Astrocyte of the cerebellum (primary cell): ENCODE measurements at places on chromosomes 4 and X.

DNA sequence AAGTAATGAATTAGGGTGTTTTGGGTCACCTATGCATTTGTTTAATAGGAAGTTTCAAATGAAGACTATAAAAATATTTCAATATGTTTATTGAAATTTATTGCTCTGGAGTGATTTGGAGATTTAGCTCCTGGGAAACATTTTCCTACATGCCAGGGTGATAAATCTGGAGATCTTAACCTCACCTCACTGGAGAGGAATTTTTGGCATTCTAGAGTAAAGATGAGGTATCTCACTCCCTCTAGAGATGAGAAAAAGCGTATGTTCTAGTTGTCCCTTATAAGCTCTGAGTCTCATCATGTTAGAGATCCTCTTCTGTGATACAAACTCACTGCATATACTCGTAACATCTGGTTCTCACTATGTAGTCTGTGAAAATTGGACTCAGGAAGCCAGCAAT lies 219.0 kb downstream of the KLHL4 start:
- DNase-seq: no peak

DNA sequence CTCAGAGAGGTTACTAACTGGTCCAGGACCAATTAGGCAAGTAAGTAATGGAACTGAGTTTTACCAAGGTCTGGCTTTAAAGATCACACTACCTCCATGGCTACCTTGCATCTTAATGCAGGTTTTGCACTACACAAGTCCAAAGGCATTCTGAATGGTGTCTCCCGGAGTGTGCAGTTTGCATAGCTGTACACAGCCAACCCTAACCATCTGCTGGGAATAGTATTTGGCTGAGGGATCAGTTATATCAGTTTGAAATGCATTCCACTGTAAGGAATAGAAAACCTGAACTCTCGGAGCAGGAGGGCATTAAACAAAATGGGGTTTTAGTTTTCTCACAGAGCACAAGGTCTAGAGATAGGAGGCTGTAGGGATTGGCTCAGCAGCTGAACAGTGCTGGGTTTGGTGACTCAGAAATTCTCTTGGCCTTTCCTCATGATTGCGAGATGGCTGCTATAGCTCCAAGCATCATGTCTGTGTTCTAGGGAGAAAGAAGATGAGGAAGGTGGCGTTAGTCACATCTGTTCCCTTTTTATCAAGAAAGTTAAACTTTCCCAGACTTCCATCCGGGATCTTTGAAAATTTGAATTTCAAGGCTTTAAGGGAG lies 177.1 kb downstream of the NHS start:
- no peak for DNase-seq

DNA sequence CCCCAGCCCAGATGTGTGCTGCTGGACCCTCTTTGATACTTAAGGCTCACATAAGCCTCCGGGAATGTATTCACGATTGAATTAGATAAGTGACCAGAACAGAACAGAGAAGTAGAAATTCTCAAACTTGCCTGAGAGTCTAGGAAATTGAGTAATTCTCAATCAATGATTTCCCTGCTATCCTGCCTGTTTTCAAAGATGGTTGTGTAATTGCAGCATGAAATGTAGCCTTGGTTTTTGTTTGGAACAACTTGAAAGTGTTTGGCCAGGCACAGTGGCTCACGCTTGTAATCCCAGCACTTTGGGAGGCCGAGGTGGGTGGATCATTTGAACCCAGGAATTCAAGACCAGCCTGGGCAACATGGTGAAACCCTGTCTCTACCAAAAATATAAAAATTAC lies 41.2 kb downstream of the TNIP2 start:
- DNase-seq: no peak

GRCh38 chrX:75086731-75087195 lies 69.3 kb downstream of the ABCB7 start:
- no peak for DNase-seq

DNA sequence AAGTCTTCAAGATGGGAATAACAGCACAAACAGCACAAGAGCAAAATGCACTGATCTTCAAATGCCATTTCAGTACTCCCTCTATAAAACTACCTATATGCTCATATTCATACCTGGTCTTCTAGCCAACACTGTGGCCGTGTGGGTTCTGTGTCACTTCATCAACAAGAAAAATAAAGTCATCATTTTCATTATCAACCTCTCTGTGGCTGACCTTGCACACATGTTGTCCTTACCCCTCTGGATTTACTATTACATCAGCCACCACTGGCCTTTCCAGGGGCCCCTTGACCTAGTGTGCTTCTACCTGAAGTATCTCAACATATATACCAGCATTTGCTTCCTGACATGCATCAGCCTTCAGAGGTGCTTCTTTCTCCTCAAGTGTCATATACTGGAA lies 59.6 kb upstream of the GPR174 start:
- no peak for DNase-seq

GRCh38 chrX:132231587-132231986 lies 12.3 kb upstream of the RAP2C start:
- no peak for DNase-seq

GRCh38 chr4:957581-958313 lies 15.6 kb downstream of the DGKQ start:
- DNase-seq: no peak

- DNase-seq: no peak
Observed at GRCh38 chr4:45062935-45063545, 336.7 kb upstream of the GNPDA2 start.

DNA sequence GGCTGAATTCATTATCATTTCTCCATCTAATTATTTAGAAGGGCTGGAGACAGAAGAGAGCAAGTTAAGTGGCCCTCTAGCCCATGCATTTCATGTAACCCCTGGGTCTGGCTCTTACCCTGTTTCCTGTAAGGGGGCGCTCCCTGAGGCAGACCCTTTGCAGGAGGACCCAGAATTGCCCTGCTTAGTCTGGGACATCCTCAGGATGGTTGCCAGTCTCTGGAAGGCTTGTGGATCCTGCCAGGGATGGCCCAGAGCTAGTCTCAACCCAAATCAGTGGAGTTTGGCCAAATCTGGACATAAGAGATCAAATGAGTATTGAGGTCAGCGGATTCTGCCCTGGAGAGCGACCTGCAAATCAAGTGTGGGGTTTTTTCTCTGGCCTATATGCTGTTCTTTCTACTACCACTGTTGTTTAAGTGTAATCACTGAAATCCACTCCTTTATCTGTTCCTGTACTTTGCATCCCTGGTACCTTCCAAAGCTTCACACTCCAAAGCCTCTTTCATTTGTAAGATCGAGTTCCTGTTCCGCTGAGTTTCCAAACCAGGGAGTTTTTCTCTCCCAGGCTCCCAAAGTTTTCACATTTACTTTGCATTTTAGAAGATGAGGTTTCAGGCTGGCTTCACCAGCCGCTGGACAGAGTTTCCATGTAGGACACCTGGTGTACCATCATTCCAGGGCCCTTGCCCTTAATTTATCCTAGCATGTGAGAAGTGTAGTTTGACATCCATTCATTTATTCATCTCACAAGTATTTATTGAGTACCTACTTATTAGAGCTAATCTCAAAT lies 6.3 kb downstream of the KLF3 start:
- no peak for DNase-seq

- DNase-seq: no peak
Observed at GRCh38 chr4:77601614-77602187, 3.9 kb upstream of the CXCL13 start.

DNA sequence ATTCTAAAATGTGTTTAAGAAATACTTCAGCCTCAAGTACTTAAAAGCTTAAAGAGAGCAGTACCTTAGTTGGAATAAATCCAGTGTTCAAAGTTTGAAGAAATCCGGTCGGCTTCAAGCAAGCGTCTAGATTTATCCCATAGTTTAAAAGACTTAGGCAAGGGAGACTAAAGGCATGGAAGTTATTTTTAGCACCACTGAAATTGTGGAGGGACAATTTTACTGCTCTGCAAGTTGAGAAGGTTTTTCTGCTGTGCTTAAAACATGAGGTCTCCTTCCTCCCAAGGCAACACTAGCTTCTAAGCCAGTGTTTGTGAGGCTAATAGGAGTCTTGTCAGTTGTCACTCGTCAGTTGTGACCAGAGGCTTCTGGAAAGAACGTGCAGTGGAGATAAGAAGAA lies 183.5 kb downstream of the MSL3 start:
- DNase-seq: no peak

GRCh38 chrX:125094901-125095300 lies 224.8 kb upstream of the TEX13C start:
- DNase-seq: no peak

DNA sequence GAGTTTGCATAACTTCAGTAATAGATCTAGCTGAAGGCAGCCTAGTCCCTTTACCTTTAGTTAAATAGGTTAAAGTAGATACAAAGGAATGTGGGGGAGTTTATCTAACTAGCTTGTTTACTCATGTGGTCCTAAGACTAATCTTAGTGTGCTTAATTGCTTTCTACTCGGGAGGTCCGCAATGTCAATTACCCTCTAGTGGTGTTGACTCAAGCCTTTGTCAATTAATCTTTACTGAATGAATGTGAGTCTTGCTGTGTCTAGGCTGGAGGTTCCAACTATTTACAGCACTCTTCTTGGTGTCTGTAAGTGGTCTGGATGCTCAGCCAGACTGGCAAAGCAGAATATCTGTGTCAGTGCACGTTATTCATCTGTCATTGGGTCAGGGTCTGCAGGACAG lies 17.9 kb upstream of the YTHDC1 start:
- DNase-seq: no peak

DNA sequence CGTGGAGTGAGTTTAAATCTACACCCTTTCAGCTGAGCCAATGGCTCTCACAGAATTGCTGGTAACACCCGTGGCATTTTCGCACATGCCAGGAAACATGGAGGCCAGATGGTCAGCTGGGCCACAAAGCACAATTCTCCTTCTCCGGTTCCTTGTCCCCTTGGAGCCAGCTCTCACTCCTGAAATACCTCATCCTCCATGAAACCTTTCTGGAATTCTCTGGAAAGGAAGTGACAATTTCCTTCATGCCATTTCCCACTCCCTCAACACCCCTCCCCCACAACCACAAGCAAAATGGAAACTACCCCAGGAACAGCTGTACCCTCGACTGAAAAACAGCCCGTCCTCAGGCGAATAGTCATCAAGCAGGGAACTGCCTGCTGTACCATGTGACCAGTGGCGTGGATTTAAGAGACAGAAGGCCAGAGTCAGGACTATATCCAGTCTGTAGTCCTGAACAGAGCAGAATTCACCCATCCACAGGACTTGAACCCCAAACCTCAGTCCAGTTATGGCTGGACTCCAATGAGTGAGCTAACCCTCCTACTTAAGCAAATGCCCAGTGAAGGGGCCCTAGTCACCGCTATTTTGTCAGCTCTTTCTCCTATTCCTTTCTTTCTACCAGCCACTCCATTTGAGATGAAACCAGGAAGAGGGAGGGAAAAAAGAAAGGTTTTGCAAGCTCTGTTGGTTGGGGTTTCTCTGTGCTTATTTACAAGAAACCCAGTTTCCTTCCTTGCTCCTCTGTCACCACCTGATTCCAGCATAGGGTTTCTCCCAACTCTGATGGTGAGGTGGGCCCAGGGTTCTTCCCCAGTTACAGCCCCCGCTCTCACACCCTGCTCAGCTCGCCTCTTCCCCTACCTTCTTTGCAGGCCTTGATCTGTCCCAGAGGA lies 24.5 kb downstream of the ELF4 start:
- no peak for DNase-seq

DNA sequence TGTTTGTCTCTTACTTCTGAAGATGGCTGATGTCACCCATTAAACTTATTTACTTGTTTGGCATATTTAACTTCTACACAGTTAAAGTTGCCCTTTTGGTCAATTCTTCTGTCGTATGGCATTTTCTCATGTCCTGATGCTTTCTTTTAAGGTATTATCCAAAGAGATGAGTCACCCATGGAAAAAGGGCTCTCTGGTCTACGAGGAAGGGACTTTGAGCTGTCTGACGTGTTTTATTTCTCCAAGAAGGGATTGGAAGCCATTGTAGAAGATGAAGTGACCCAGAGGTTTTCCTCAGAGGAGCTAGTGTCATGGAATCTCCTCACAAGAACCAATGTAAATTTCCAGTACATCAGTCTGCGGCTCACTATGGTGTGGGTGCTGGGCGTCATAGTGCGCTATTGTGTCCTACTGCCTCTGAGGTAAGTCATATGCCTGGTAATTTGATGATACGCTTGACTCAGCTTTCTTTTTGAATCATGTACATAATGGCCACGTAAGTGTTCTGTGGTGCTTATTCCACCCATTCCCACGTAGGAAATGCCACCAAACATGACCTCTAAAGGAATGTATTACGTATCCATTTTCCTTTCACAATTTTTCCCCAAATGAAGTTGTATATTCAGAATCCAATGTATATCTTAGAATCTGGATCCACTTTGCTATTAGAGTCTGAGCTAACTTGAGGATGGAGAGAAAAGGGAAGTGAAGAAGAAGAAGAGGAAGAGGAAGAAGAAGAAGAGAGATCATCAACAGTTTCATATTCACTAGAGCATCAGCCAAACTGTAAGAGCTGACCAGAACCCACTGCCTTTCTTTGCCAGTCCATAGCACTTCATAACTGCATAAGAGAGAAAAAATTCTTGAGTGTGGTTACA lies 45.7 kb downstream of the GPAT3 start:
- DNase-seq: no peak

GRCh38 chr4:25050370-25051078 lies 19.8 kb upstream of the LGI2 start:
- no peak for DNase-seq

GRCh38 chrX:55342533-55343501 lies 78.1 kb upstream of the PAGE3 start:
- DNase-seq: no peak

DNA sequence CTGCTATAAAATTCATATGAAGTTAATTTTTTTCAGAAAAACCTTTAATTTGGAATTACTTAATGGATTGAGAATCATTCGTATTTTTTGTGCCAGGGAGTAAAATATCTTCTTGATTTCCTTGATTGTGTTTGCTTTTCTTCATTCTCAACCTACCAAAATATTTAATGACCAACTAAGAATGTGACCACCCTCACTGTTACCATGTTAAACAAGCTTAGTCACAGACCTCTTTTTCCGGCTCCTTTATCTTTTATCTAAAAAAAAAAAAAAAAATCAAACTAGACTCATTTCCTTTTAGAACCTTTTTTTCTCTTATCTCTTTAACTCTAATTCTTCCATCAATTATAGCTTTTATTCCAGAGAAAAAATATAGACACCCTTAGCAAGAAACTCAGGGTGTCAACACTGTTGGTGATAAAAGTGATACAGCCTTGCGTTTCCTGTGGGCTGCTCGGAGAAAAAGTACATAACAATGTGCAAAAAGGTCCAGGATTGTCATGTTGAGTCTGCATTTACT lies 20.6 kb upstream of the HPGDS start:
- DNase-seq: no peak

DNA sequence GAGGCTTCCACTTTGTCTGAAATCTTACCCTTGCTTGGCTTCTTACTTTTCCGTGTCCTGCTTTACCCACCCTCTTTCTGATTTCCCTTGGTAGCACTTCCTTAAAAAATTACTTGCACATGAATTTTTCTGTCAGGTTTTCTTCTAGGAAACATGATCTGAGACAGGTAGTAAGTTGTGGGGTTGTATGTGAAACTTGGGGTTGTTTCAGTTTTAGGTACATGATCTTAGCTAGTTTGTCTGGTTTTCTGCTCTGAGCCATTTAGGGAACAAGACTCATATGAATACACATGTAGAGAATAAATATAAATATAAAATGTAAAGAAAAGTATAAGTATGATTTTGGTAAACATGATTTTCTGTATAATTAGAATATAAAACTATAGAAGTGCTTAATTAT lies 17.4 kb upstream of the ARMCX2 start:
- DNase-seq: no peak
